ENCODE measurements at places on chromosomes 1 and 21. TPM values are rescaled to one million over a fixed set of nuclear protein-coding genes. Genes with fewer than 3 reads are reported as not detected.

DEGS1 gene
- 130 TPM for total RNA-seq

ADAM30 gene
- total RNA-seq: not detected

RPTN gene
- 0.25 TPM for total RNA-seq

CRYBG2 gene
- total RNA-seq: 67.0 TPM

RNF223 gene
- 4.9 TPM for total RNA-seq

SMIM1 gene
- not detected for total RNA-seq

Data from vagina (tissue), 2 donors.